ENCODE measurements at places on chromosomes 1 and 21.

- no peaks in the 10 kb centered on the region for H3K27me3 ChIP-seq
- H3K4me1 ChIP-seq, result no peaks in the 10 kb centered on the region
- no peak overlapping the region for H3K4me3 ChIP-seq
- H3K27ac ChIP-seq, result no peak overlapping the region
Measured at GRCh38 chr1:242477944-242478343, 46.6 kb downstream of the PLD5 start.

DNA sequence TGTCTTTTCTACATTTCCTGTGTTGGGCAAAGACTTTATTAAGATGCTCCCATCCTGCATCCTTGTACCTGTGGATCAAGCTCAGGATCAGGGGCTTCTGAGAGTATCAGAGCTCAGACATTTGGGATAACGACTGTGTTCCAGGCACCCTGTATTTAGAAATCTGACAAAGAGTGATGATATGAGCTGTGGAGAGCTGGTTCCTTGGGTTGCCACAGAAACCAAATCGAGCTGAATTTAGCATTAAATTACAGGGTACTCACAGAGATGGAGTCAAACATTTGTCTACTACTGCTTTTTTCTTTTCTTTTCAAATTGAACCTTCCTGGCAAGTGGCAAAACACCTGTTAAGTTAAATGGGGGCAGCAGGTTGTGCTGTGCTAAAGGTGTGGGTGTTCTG is 110.6 kb downstream of the XCL2 start:
- H3K27ac ChIP-seq, result no peak overlapping the region
- H3K4me1 ChIP-seq, result no peaks in the 10 kb centered on the region
- H3K27me3 ChIP-seq, result no peaks in the 10 kb centered on the region
- no peaks in the 10 kb centered on the region for H3K36me3 ChIP-seq

DNA sequence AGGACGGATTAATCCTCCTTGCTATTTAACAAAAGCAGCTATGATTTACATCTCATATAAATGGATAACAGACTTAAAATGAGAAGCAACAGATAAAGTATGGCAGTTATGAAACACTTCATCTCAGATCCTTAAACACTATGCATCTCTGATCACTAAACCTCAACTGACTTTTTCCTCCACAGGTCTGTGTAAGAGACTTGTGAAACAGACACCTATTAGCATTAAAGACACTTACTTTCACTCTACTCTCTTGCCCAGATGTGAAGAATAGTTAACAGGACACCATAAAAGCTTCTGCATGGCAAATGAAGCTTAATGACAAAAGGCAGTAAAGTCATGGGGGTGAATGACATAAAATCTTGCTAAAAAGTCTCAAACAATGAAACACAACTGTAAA is 6.2 kb downstream of the LIN9 start:
- H3K36me3 ChIP-seq, result no peaks in the 10 kb centered on the region
- H3K27ac ChIP-seq, result no peak overlapping the region
- H3K4me3 ChIP-seq, result no peak overlapping the region
- no peaks in the 10 kb centered on the region for H3K4me1 ChIP-seq
- no peak for DNase-seq

DNA sequence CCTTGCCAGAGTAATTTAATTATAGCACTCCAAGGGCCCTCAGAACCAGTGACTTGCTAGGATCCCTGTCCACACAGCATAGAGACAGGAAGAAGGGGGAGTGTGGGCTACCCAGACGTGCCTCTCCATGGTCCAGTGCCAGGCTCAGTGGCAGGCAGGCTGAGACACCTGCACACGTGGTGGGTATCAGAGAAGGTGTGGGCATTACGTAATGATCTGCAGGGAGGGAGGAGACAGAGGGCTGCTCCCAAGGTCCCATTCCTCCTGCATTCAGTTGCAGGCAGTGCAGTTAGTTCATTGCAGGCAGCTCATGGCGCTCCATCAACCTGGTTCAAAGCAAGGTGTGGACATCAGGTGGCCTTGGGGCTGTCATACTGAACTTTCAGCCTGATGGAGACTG is 49.9 kb downstream of the C8B start:
- H3K4me1 ChIP-seq, result peaks cover 3% of the 10 kb centered on the region
- no peaks in the 10 kb centered on the region for H3K36me3 ChIP-seq
- DNase-seq, result peak; percentile 92

GRCh38 chr21:30014886-30015285 is 75.1 kb upstream of the GRIK1 start:
- no peak overlapping the region for H3K4me3 ChIP-seq
- no peak overlapping the region for H3K27ac ChIP-seq
- no peak for DNase-seq
- no peaks in the 10 kb centered on the region for H3K27me3 ChIP-seq

DNA sequence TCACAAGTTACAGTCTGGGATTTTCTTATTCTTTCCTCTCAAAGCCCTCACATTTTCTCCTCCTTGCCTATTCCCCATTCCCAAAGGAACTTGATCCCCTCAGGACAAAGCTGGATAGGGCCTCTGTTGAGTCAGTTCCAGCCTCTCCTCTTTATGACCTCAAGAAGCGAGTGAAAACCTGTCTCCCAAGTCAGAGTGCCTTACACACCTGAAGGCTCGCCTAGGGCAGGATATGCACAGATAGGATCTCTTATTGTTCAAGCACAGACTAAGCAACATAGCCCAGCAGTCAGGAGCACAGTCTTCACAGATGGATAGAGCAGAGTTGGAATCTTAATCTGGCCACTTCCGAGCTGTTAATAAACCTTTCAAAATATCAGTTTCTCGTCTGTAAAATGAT is 60.8 kb upstream of the PRRC2C start:
- H3K27ac ChIP-seq, result no peak overlapping the region
- H3K36me3 ChIP-seq, result no peaks in the 10 kb centered on the region
- no peak overlapping the region for H3K4me3 ChIP-seq

DNA sequence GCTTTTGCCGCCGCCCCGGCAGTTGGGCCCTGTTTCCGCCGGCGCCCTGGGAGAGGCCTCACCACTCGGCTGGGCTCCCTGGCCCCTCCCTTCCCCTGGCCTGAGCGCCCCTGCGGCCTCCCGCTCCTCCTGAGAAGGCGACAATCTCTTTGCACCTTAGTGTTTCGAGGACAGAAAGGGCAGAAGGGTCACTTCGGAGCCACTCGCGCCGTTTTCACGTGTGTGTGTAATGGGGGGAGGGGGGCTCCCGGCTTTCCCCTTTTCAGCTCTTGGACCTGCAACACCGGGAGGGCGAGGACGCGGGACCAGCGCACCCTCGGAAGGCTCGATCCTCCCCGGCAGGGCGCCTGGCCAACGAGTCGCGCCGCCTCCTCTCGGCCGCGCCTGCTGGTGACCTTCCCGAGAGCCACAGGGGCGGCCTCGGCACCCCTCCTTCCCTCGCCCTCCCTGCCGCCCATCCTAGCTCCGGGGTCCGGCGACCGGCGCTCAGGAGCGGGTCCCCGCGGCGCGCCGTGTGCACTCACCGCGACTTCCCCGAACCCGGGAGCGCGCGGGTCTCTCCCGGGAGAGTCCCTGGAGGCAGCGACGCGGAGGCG is 432 bp upstream of the SIM2 start:
- peak; percentile 91 for DNase-seq
- H3K4me1 ChIP-seq, result no peaks in the 10 kb centered on the region
- peaks cover 72% of the 10 kb centered on the region for H3K27me3 ChIP-seq
- H3K27ac ChIP-seq, result no peak overlapping the region
- no peaks in the 10 kb centered on the region for H3K36me3 ChIP-seq

- H3K27me3 ChIP-seq, result no peaks in the 10 kb centered on the region
- no peaks in the 10 kb centered on the region for H3K36me3 ChIP-seq
- no peak overlapping the region for H3K4me3 ChIP-seq
Measured at GRCh38 chr1:30148676-30149075, 574.7 kb downstream of the MATN1 start.

DNA sequence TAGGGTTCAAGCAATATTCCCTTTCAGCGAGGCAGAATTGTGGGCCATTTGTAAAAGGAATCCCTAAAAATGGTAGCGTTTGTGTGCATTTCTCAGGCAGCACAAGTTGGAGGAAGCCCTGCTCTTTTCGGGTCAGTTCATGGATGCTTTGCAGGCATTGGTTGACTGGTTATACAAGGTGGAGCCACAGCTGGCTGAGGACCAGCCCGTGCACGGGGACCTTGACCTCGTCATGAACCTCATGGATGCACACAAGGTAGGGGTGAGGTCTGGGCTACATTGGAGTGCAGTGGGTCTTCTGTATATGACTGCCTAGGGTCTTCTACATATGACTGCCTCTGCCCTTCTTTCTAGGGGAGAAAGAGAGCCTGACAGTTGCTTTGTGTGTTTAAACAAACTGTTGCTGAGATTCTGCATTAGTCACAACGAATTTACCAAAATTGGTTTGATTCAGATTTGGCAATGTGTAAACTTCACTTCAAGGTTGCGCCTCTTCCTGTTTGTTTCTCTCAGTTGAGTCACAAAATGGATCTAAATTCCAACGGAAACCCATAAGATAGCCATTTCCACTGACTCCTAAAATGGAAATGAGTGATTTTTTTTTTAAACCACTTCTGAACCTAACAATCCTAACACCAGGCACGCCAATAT is 40.4 kb upstream of the BMP8A start:
- H3K27ac ChIP-seq, result no peak overlapping the region
- no peaks in the 10 kb centered on the region for H3K4me1 ChIP-seq
- peaks cover 78% of the 10 kb centered on the region for H3K36me3 ChIP-seq
- H3K4me3 ChIP-seq, result no peak overlapping the region
- no peak for DNase-seq
- no peaks in the 10 kb centered on the region for H3K27me3 ChIP-seq

DNA sequence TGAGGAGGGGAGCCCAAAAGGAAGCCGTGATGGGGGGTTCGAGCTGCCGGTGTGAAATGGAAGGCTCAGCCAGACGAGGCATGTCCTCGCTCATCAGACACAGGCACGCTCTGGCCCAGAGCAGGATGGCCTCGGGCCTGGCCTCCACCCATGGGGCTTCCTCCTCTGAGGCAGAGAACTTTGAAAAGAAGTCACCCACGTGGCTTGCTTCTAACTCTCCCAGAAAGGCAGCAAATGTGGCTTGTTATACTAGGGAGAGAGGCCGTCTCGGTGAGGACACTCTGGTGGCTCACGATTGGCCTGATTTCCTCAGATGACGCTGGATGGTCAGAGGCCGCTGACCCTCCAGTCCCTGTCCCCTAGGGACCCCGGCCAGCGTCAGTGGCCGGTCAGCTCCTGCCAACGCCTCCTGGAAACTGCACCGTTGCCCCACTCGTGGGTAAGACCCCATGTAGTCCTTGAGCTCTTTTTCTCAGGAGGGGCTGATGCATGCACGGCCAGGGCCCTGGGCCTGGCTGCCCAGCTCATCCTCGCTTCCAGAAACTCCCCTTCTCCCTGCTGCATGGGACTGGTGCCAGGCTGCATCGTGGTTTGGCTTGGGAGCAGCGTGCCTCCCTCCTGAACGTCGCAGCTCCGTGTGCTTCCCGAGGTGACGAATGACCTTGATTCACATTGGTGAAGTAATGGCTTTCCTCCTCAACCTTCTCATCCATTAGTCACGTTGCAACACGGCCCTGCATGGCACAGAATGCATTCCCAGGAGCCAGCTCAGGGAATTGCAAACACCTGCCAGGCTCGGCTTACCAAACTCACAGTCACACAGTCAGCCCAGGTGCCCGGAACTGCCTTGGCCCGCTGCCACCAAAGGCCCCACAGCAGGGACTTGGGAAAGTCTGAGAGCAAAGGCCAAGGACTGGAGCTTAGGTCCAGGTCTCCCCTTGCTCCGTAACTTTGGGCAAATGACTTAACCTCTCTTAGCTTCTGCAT is 58.8 kb downstream of the TOMM20 start:
- DNase-seq, result no peak
- no peaks in the 10 kb centered on the region for H3K27me3 ChIP-seq

DNA sequence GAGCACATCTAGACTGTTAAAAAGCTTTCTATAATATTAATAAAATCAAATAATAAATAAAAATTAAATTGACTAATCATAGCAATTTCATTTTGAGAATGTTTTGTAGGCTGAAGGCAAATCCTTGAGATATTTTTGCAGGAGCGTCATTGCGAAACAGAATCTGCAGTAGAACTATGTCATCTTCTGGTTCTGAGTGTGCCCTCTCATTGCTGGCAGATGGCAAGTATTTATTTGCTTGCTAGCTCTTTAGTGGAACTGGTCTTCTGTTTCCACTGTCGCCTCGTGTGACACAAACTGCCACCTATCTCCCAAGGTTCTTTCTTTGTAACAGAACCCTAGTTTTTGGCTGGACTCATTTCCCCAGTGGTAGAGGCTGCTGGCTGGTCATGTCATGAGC is 19.0 kb upstream of the IRF2BP2 start:
- H3K4me3 ChIP-seq, result no peak overlapping the region
- no peak for DNase-seq
- no peaks in the 10 kb centered on the region for H3K36me3 ChIP-seq

- H3K4me3 ChIP-seq, result no peak overlapping the region
- H3K27ac ChIP-seq, result no peak overlapping the region
- H3K4me1 ChIP-seq, result no peaks in the 10 kb centered on the region
- peak; percentile 44 for DNase-seq
Measured at GRCh38 chr1:62082456-62083363, 111.9 kb upstream of the L1TD1 start.

- no peak for DNase-seq
- no peak overlapping the region for H3K27ac ChIP-seq
- no peaks in the 10 kb centered on the region for H3K27me3 ChIP-seq
- no peak overlapping the region for H3K4me3 ChIP-seq
- H3K36me3 ChIP-seq, result no peaks in the 10 kb centered on the region
Measured at GRCh38 chr1:80375662-80376061, 1369.1 kb upstream of the ADGRL4 start.

DNA sequence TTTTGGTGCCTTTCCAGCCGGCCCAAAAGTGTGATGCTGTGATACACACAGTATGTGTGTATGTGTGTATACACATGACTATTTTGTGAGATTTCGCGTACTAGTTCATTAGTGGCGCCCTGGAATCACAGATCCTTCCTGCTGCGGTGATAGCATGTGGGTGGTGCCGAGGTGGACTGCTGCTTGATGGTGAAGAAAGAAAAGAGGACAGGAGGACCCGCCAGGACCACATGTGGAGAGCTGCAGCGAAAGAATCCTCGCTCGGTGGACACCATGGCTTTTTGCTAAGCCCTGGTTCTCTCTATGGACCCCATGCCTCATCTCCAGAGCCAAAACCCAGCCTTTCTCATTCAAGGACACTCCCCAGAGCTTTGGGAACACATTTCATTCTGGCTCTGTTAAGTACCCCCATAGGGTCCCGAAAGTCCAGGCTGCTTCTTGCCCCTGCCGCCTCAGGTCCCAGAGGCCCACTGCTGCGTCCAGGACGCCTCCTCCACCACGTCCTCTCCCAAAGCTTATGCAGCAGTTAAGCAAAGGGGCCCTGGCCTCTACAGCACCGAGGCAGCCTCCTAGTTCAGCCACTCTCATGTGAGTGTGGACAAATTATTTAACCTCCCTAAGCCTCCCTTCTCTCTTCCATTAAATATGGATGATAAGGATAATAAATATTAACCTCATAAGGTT is 32.8 kb upstream of the COX20 start:
- H3K4me3 ChIP-seq, result no peak overlapping the region
- no peak for DNase-seq
- H3K27ac ChIP-seq, result no peak overlapping the region

Data from kidney (tissue), 22 donors.